ENCODE measurements at places on chromosomes 12 and 14.

DNA sequence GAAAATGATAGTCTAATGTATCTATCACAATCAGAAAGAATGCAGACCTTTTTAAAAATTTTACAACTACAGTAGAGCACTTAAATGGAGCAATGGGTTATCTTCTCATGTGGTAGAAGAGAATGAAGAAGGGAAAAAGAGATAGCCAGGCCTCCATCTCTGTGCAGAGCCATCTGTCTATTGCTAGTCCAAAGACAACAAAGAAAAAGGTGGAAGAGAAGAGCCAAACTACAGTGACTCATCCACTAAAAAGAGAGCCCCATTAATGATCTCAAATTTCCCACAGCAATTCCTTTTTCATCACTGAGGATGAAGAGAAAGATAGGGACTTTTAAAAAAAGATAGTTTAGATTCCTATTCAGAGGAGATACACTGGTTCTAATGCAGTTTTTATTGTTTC lies 232.9 kb downstream of the ATXN7L3B start:
- DNase-seq = no peak

- no peak for DNase-seq
These were observed 8.4 kb downstream of the FAR2 start for GRCh38 chr12:29157486-29157946.

GRCh38 chr12:116015525-116015924 lies 262.0 kb downstream of the MED13L start:
- no peak for DNase-seq

- no peak for DNase-seq
These were observed 982.9 kb upstream of the TMEM132C start for GRCh38 chr12:127284021-127284420.

DNA sequence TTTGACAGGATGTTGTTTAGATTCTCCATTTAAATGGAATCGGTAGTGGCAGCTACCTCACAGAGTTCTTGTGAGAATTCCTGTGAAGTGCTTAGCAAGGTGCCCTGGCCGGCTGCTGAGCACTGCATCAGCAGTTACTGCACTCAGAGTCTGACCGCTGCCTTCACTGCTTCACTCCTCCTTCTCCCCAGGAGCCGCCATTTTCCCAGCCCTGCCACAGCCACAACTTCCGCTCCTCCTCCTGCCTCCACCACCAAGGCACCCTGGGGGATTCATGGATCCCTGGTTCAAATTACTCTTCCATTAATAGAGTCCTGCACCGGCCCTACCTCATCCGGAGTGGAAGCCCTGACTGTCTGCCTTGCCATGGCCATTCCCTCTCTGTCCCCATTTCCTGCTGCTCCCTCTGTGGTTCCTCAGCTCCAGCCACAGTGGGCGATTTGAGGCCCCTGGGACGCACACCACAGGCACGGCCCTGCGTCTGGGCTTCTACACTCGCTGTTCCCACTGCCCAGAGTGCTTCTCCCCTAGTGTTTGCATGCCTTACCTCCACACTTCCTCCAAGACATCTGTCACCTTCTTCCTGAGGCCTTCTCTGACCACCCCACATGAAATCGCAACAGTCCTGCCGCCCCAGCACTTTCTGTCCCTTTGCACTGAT lies 210.3 kb downstream of the IPO8 start:
- DNase-seq = no peak

GRCh38 chr12:125688881-125689280 lies 623.6 kb downstream of the AACS start:
- no peak for DNase-seq

DNA sequence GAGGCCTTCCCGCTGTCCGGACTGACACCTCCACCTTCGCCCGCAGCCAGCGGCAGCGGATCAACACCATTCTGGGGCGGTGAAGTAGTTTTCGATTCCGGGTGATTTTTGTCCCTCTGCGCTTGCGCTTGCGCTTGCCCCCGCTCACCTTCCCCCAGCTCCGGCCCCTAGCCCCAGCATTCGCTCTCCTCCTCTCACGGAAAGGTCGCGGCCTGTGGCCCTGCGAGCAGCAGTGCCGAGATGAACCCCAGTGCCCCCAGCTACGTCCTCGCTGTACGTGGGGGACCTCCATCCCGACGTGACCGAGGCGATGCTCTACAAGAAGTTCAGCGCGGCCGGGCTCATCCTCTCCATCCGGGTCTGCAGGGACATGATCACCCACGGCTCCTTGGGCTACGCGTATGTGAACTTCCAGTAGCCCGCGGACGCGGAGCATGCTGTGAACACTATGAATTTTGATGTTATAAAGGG lies 22.7 kb upstream of the SRGAP1 start:
- DNase-seq = no peak
